ENCODE measurements at places on chromosomes 5 and 9.

GRCh38 chr5:110611817-110612216 lies 114.7 kb downstream of the TMEM232 start:
- no peak for DNase-seq

DNA sequence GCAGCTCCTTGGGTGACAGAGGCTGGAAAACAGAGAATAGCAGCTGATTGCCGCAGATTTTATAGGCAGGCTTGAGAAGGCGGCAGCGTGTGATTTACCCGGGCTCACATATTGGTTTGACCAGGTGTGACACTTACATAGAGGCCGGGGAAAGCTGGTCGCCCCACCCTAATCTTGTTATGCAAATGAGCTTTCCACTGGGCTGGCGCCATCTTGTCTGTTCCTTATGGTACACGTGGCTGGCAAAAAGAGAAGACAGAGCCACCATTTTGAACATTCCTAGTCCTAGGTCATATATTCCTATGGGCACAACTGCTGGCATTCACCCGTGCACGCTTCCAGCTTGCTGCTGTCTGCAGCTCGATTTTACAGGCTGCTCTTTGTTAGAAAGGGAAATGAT lies 11.3 kb upstream of the SPZ1 start:
- DNase-seq, result no peak

- no peak for DNase-seq
Observed at GRCh38 chr5:170826117-170826516, 35.7 kb upstream of the RANBP17 start.

- DNase-seq, result no peak
Observed at GRCh38 chr9:136222906-136223285, 18.0 kb upstream of the LHX3 start.

GRCh38 chr9:23596913-23597634 lies 229.0 kb downstream of the ELAVL2 start:
- DNase-seq, result no peak

DNA sequence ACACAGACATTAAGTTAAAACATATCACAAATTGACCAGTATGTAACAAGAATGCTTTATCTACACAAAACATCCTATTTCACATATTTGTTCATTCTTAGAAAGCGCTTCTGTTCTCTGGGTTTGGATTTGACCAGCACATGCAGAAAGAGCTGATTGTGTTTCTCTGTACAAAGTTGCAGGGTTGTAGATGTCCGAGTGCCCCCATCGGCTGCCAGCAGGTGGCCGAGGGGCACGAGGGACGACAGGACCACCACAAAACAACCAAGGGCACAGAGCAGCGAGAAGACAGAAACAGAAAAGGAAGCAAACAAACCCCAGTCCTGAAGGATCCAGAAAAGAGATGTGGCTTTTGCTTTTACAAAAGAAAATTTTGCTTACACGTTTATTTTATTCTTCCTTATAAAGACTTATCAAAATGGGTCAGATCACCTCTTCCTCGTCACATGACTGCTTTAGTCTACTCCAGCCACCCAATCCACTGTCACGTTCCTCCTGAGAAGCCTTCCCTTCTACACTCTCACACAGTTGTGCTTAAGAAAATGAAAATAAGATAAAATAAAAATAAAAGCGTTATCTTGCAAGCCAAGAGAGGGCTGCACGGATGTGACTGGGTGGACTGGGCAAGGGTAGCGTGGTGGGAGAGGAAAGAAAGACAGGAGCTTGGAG lies 9.5 kb downstream of the OTP start:
- no peak for DNase-seq

DNA sequence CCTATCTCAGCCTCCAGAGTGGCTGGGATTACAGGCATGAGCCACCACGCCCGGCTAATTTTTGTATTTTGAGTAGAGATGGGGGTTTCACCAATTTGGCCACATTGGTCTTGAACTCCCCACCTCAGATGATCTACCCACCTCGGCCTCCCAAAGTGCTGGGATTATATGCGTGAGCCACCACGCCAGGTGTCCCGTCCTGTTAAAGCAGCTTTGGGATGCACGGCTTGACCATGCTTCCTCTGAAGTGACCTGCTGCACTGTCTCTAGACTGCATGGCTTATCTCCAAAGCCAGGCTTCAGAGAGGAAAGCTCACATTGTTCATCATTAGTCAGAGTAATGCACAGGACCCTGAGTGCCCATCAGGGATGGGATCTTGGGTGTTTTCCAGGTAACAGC lies 45.4 kb downstream of the SEMA4D start:
- DNase-seq, result no peak

- DNase-seq, result no peak
Observed at GRCh38 chr5:34539183-34539582, 116.9 kb upstream of the RAI14 start.

DNA sequence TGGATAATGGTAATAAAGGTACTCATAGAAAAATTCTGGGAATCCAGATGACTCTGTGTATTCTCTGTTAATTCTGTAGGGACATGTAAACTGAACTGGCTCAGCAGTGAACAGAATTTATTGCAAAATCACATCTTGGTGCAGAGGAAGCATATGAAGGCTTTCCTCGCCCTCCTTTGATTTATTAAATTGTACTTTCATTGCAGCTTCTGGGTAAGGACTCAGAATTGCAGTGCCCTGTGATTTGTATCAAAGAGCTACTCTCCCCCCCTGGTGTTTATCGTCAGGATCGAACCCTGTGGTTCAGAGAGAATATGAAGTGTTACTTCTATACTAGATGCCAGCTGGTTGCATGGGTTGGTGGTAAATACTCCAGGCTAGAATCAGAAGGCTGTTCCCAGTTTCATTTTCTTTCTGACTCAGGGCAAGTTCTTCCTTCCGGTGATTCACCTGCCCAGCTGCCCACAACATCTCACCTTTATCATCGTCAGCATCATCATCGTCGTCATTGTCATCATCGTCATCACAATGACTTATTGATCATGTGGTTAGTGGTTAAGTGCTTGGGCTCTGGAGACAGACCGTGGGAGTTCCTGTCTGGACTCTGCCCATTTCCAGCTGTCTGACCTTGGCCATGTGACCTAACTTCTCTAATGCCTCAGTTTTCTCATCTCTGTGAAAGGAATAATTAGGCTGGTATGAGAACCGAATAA lies 238.8 kb downstream of the ARHGAP26 start:
- peak; percentile 53 for DNase-seq

DNA sequence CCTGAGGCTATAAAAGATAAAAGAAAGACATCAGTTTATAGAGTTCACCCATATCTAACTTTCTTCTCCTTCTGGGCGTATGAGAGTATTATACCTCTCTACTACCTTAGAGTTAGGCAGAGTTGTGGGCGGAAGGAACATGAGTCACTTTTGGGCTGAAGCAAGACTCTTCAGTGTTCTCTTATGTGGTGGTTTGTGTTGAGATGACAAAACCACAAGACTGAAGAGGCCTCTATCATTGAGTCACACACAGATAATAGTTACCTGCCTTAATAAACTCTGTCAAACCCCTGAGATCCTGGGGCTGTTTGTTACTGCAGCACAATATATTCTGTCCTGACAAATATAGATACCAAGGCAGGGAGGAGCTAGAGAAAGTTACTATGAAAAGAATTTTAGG lies 184.2 kb downstream of the EFNA5 start:
- no peak for DNase-seq

GRCh38 chr5:107444300-107444699 lies 226.4 kb downstream of the EFNA5 start:
- no peak for DNase-seq

GRCh38 chr9:18692268-18692667 lies 218.3 kb downstream of the ADAMTSL1 start:
- no peak for DNase-seq

GRCh38 chr5:34474573-34475021 lies 181.5 kb upstream of the RAI14 start:
- DNase-seq, result no peak

GRCh38 chr5:170747851-170748250 lies 35.7 kb upstream of the GABRP start:
- DNase-seq, result no peak

DNA sequence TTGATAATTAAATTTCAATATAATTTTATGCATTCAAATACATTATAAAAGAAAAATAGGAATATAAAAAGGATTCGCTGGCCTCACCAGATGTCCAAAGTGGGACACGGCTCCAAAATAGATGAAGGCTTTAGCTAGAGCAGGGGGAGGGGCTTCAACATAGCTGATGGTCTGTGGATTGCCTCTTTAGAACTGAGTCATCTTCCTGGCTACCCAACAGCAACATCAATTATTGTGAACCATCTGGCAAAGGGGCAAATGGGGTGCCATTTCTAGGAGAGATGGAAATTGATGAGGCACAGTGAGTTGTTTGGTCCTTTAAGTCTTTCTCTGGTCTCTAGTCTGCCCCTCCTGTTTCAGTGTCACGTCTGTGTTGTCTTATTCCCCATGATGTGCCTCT lies 44.2 kb upstream of the CD180 start:
- no peak for DNase-seq

DNA sequence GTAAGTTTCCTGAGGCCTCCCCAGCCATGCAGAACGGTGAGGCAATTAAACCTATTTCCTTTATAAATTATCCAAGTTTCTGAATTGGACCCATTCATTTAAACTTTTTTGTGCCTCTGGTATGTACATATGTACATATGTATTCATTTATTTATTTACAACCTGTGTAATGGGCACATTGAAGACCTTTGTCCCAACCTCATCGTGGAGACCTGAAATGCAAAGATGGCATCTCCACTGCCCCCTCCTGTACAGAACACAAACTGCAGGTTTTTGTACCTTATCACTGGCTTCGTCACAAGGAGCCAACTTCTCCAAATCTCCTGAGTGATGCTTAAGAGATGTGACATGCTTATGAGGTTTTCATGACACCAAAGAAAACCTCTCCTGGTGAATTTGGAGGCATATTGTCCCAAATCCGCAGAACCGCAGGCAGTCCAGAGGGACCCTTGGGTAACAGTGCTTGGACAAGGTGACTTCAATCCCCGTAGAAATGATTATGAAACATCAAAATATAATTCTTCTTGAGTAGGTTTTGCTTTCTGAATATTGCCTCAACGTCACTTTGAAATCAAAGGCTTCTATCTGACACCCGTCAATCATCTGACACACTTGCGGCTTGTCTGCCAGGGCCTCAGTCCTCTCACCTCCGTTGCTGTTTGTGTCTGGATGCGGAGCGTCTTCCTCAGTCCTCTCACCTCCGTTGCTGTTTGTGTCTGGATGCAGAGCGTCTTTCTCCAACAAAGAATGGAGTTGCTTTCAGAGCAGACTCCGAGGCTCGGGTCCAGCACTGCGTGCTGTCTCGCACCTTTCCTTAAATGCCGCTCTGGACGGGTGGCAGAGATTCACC lies 135.0 kb upstream of the IRX4 start:
- DNase-seq, result no peak

GRCh38 chr9:14868772-14869583 lies 41.2 kb downstream of the FREM1 start:
- no peak for DNase-seq

- DNase-seq, result no peak
Observed at GRCh38 chr9:93292288-93292615, 108.3 kb downstream of the WNK2 start.

DNA sequence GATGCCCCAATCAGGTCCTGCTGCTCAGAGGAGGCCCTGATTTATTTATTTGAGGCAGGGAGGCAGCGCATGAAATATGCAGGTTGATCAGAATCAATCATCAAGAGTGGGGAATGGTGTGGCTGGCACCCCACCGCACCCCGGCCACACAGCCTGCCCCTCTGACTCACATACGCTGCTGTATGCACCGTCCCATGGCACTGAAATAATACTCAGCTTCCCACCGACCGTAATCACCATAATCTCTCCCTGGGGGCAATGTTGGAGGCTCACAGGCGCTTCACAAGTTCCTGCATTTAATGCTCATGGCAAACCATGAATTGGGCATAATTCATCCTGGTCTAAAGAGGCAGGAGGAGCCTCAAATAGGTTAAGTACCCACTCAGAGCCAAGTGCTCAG lies 141.2 kb upstream of the TBC1D2 start:
- no peak for DNase-seq

DNA sequence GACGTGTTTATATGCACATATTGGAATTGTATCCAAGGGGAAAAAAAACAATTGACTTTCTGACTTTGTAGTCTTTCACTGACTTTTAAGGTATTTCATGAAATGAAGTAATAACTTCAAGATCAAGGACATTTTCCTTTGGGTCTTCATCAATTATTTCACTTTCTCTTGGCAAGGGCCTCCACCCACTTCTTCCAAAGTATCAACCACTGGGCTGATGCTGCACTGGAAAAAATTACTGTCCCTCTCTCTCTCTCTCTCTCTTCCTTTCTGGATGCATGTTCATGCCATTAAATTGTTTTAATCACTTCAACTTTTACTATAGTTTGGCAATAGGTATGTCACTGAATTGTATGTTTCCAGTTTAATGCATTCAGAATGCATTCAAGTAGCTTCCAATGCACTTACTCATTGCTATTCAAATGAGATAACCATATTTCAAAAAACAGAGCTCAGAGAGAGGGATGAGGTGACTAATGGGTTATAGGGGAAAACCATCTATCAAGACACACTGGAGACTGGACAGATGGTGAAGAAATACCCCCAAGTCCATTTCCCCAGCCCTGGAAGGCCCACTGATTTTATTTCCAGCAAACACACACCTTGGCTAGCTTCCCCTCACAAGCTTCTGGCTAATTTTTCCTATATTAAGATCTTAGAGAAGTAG lies 585.3 kb downstream of the EBF1 start:
- no peak for DNase-seq

DNA sequence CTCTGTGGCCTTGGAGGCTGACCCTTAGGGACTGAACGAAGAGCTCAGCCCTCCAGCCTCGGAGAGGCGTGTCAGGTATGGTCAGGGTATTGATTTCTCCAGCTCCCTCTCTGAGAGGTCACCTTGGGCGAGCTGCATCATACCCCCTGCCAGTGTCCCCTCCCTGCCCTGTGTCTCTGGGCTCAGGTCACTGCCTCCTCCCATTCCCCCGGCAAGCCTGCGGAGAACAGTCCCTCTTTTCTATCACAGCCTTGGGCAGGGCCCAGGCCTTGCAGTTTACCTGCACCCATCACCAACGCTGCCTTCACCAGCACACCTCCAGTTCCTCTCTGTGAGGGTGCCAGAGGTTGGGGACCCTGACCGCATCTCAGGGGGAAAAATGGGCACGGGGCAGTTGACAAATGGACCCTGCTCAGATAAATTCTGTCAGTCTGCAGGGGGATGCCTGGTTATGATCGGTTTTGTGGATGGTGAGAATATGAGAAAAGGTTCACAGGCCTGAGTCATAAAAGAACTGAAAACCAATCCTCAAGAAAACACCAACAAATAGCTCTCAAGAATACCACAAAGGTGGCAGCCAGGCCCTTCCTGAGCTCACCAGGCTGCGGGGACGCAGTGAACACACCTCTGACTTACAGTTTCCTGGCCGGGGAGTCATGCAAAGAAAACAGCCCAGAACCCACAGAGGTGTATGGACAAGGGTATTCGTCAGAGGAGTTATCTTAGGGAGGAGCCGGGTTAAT lies 24.7 kb upstream of the RXRA start:
- DNase-seq, result peak; percentile 41

- no peak for DNase-seq
Observed at GRCh38 chr5:41414598-41414997, 95.8 kb downstream of the PLCXD3 start.

- no peak for DNase-seq
Observed at GRCh38 chr9:132547436-132547835, 35.0 kb upstream of the BARHL1 start.

Measured in activated T-helper 1 cell treated with Interleukin-2 at 50 U/mL for 16 hours (primary cell).